ENCODE measurements at places on chromosomes 5 and 9.

- no peak for DNase-seq
These were observed 304.7 kb upstream of the POU5F2 start for GRCh38 chr5:94045839-94046782.

DNA sequence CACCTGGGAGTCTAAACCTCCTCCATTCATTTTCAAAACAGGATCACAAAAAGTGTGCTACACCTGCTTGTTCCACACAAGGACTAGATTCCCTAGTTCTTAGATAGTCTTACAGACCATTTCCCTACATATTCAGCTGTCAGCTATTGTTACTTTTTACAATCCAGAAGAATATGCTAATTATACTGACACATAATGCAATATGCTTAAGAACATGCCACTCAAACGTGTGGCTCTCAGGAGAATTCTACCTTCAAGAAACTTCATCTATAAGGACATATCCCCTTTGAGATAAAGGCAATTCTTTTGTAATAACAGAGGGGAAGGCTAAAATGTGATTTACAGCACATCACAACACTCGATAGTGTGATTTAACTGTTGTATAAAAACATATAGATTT lies 456.1 kb upstream of the ARRDC3 start:
- no peak for DNase-seq

GRCh38 chr9:14530366-14530765 lies 162.9 kb downstream of the ZDHHC21 start:
- no peak for DNase-seq

GRCh38 chr5:119966028-119966427 lies 336.7 kb downstream of the FAM170A start:
- no peak for DNase-seq

DNA sequence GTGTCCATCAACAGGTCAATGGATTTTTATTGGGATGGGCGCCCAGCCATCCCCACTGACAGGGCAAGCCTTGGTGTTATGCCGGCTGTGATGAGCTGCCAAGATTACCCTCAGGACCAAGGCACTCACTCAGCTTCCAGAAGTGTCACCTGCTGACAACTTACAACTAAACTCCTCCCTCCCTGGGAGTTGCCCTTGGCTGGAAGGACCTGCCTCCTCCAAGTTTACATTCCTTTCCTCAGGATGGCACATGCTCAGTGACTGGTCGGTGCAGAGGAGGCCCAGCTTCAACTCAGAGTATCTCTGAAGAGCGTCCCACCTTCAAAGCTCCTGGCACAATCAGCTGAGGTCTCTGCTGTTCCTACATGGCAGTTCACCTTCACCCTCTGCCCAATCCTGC lies 52.5 kb upstream of the ZBTB43 start:
- DNase-seq: no peak

DNA sequence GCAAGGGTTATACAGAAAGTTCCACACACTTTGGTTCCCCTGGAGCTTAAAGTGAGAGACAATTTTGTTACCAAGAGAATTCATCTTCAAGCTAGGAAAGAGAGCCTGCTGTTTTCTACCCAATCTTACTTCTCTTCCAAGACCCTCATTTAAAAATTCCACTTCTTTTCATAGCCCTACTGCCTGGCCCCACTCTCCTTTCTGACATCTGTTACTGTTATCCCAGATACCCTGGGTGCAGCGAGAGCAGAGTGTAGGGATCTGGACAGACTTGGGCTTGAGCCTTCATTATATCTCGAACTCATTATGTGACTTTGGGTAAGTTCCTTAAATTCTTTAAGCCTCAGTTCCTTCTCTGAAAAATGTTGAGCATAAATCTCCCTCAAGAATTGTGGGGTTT lies 263.1 kb downstream of the ASTN2 start:
- no peak for DNase-seq

- DNase-seq: no peak
These were observed 8.7 kb upstream of the PCSK5 start for GRCh38 chr9:75881761-75882160.

DNA sequence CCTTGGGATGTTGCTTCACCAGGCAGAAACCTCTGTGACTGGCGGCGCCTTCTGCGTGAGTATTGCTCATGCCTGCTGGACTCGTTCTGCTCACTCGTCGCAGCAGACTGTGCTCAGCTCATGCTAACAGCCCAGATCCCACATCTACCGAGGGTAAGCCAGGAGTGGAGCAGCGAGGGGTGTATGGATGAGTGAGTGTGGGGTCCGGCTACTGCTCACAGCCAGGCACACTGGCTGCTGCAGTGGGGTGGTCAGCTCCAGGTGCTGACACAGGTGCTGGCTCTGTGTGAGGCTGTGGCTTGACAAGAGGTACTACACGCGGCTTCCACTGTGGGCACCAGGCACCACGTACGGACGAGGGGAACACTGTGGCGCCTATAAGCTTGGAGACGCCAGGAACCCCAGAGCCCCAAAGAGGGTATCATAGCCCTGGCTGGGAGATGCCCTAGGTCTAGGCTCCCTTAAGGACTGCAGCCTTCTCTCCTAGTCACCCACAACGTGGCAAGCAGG lies 47.7 kb upstream of the CDH12 start:
- DNase-seq: no peak

DNA sequence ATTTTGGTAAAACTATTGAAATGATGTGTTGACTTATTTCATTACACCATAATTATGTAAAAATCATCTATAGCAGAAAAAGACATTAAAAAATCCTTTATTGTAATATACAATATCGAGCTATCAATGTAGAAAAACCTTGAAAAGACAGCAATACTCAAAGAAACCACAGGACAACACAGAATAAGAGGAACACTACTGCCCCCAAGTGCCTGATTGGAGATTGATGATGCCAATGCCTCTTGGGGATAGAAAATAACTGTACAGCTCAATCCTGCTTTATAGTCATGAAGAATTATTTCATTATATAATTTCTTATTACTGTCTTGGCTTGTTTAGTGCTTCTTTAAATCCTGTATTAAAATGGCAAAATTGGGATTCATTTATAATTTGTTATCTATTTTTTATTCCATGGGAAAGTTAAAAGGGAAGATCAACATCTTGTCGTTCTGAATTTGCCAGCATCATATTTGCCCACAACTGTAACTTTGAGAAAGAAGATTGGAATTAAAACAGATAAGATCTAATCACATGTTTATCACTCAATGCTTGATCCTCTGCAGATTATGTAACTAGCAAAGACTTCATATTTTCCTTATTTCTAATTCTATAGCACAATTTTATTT lies 337.5 kb downstream of the CDH9 start:
- no peak for DNase-seq

DNA sequence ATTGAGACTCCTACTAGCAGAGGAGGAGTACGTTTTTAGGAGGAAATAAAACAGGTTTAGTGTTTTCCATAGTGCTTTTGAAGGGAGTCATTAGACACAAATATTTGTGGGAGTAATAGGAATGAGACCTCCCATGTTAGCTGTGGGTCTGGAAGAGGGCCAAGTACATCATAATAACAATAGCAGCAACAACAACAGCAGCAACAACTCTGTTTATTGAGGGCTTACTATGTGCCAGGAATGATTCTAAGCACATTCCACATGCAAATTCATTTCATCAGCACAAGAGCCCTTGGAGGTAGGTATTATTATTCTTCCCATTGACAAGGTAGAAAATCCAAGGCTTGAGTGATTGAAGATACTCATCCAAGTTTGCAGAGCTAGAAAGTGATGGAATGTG lies 384.2 kb upstream of the RPS23 start:
- DNase-seq: no peak

DNA sequence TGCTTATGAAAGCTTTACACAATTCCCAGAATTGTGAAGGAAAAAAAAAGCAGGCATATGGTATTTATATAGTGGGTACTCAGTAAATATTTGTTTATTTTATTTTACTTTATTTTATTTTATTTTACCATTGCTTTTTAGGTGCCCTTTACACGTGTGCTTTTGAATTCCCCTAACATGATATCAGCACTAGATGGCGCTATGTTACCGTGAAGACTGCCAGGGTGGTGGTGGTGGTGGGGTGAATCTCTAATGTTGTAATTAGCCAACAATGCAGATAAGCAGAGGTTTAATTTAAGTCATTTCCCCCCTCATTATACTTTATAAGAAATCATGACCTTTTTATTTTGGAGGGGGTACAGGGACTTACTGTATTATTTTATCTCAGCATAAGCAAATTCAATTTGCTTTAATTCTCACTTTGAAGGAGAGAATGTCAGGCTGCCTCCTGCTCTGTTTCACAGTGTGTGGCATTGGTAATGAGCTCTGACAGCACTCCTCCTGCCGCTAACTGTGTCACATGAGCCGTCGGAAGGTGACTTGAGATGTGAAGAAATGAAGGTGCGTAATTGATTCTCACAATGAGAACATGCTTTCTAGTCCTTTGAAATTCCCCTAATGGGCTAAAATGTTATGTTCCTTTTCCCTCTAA lies 165.6 kb downstream of the YTHDC2 start:
- peak; percentile 0 for DNase-seq

GRCh38 chr9:136511670-136512592 lies 29.1 kb upstream of the SEC16A start:
- no peak for DNase-seq

GRCh38 chr9:98559561-98559960 lies 149.2 kb downstream of the GABBR2 start:
- DNase-seq: no peak

DNA sequence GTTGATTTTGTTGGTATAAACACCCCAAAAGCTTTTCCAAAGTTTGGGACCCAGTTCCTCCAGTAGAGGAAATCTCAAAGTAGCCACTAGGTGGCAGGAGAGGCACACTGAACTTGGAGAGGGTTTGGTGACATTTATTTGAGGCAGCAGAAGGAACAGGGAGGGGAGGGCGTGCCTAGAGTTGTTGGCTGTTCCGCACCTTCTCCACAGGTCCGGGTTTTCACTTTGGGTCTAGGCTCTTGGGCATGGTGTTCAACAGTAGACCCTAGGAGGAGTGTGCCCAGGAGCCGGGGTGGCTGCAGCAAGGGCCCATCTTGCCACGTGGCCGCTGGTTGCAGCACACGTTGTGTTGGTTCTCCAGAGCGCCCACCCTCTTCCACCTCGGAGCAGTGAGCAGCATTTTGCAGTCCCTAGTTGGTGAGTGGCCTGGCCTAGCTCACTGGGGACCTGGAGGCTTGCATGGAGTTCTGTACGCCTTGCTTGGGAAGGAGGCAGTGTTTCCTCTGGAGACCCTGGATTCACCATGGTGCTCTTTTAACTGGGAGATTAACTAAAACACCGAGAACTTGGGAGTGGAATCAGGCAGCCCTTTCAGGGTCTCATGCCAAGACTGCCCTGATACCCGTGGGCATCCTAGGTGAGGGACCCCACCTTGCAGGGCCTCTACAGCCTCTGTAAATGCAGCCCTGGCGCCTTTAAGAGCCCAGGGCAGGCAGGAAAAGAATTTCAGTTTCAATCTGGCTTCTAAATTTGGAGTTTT lies 28.2 kb downstream of the PTPA start:
- DNase-seq: peak; percentile 68
